ENCODE measurements at places on chromosomes 6 and 20.

- DNase-seq = no peak
These were observed 7.1 kb downstream of the RRBP1 start for GRCh38 chr20:17674722-17675518.

GRCh38 chr6:165118736-165119135, 190.7 kb downstream of the C6orf118 start:
- DNase-seq = no peak

DNA sequence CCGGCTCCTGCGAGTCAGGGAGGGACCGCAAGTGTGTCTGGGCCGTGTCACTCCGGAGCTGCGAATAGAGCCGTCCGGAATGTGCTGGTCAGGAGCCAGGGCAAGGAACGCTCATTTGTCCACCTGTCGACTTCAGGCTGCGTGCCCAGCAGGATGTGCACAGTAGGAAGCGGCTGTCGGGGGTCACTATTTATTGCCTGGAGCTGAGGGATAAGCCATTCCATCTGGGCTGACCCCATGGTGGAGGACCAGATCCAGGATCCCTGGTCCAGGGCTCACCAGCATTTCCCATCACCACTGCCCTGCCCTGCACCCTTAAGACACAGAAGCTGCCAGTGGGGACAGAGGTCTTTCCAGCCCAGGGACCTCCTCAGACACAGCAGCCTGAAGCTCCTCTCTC, 14.7 kb downstream of the NTSR1 start:
- no peak for DNase-seq

DNA sequence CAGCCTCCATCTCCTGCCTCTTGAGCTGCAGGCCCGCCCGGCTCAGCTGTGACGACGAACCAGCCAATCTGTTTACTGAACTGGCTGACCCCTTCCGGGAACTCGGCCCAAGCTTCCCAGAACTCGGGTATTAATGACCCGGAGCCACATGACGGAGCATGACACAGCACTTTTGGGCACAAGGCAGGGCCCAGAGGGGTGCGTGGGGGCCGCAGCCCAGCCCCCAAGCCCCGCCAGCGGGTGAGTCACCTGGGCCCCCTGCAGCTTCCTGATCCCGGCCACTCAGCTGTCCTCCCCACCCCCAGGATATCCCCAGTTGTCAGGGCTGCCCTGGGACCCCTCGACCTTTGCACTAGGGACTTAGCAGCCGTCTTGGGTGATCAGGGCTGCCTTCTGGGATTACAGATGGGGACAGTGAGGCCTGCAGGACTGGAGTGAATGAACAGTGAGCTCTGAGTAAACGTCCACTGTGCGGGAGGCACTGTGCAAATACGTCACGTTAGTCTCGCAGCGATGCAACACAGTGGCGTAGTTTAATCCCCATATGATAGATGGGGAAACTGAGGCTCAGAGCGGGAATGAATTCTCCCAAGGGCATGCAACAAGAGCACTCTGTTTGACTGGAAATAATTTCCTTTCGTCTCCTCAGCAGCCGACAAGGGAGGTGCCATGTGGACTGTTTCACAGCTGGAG, 102.1 kb downstream of the CEBPB start:
- DNase-seq = peak; percentile 27

GRCh38 chr6:86537292-86537861, 400.0 kb upstream of the HTR1E start:
- no peak for DNase-seq

DNA sequence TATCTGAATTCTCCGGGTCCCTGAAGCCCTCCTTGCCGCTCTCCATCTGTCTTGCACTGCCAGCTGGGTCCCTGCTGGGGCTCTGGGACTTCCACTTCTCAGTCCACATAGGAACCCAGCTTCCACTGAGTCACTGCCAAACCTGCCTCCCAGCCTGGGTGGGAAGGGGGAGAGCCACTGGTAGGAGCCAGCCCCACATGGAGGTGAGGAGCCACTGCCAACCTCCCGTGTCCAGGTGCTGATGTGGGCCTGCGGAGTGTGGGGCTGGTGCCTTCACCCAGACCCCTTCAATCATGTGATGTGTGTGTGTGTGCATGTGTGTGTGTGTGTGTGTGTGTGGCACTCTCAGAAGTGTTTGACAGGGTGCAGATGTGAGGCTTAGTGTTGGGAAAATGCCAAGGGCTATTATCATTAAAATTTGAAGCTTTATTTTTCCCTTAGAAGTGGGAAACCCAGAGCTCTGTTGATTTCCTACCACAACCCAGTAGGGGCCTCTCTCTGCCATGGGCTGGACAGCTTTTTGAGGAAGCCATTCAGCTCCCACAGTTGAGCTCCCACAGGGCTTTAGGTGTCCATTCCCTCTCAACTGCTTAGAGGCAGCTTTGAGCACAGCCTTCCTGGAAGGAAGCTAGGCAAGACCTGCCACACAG, 9.3 kb upstream of the SGK2 start:
- no peak for DNase-seq

DNA sequence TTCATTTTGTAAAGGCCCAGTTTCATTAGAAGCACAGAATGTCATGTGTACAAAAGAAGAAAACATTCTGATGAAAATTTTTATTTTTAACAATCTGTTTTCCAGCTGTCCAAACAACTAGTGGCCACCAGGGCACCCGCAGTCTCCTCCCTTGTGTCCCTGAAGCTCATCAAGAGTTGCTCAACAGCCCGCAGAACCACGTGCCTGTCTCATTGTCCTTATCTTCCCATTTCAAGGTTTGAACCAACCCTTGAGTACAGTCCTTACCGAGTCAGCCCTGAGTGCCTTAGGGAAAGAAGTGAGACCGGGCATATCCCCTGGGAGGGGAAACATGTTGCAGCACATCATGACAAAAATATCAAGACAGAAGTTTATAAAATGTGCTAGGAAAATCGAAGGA, 15.9 kb upstream of the ZNF133 start:
- no peak for DNase-seq

DNA sequence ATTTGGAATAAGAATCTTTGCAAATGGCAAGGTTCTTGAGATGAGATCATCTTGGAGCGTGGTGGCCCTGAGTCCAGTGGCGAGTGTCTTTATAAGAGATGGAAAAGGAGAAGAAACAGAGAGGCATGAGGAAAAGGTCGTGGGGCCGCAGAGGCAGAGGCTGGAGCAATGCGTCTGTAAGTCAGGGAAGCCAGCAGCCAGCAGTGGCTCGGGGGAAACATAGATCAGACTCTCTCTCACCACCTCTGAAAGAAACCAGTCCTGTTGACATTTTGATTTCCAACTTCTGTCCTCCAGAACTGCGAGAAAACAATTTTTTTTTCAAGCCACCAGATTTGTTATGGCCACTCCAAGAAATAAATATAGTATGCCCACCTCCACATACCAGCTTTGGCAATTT, 226.6 kb downstream of the TFAP2C start:
- no peak for DNase-seq

- no peak for DNase-seq
These were observed 51.7 kb downstream of the SLC22A23 start for GRCh38 chr6:3405182-3405518.

- DNase-seq = no peak
These were observed 120.5 kb upstream of the CHD6 start for GRCh38 chr20:41738604-41739206.

DNA sequence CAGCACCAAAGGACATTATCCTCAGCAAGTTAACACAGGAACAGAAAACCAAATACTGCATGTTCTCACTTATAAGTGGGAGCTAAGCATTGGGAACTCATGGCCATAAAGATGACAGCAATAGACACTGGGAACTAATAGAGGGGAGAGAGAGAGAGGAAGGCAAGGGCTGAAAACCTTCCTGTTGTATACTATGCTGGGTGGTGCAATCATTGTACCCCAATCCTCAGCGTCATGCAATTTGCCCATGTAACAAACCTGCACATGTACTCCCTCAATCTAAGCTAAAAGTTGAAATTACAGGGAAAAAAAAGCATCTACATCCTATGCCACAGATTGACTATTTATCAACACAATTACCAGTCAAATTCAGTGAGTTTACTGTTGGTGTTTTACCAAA, 20.0 kb upstream of the VNN1 start:
- DNase-seq = no peak

GRCh38 chr6:14917109-14917910, 328.6 kb upstream of the JARID2 start:
- no peak for DNase-seq

- DNase-seq = no peak
These were observed 346.3 kb upstream of the DEFB115 start for GRCh38 chr20:30910937-30911725.

DNA sequence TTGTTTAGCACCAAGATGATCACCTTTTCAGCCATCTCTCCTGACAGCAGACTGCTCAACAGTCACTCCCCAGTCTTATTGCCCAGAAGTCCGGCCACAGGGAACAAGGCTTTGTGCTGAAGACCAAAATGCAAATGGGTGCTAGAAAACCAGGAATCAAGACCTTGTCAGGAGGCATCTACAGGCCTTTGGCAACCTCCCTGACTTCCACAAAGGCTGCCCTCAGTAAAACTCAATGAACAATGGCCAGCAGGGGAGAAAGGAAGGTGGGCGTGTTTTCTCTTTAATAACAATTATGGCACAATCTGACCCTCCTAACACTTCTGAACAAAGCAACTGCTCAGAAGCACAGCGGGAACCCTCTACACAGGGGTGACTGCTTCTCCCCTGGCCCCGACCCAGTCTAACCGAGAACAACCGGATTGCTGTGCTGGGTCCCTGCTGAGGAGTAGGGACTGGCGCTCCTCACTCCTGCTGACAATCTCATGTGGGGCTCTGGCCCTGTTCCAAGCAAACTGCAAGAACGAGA, 41.6 kb downstream of the PLCG1 start:
- no peak for DNase-seq

DNA sequence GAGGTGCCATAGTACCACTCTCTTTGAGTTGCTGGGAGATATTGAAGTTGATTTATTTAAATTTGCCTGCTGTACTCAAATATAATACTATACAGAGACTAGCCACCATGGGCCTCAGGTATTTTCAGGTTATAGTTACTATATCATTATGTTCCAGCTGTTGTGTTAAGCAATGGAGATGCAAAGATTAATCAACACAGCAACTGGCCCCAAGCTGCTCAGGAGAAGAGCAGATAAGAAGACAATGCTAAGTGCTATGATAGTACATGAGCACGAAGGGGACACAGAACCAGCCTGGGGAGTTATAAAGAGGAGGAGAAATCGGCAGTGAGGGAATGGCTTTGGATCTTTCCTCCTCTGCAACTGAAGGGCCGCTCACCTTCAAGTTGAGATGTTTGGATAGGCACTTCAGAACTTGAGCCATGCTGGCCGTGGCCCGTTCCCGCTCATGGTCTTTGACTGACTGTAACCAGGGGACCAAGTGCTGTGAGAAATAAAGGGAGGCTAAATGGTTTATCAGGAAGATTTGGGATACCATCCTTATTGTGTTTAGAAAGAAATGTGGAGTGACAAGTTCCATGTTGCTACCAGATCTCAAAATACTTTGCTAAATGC, 24.3 kb upstream of the RPN2 start:
- no peak for DNase-seq

DNA sequence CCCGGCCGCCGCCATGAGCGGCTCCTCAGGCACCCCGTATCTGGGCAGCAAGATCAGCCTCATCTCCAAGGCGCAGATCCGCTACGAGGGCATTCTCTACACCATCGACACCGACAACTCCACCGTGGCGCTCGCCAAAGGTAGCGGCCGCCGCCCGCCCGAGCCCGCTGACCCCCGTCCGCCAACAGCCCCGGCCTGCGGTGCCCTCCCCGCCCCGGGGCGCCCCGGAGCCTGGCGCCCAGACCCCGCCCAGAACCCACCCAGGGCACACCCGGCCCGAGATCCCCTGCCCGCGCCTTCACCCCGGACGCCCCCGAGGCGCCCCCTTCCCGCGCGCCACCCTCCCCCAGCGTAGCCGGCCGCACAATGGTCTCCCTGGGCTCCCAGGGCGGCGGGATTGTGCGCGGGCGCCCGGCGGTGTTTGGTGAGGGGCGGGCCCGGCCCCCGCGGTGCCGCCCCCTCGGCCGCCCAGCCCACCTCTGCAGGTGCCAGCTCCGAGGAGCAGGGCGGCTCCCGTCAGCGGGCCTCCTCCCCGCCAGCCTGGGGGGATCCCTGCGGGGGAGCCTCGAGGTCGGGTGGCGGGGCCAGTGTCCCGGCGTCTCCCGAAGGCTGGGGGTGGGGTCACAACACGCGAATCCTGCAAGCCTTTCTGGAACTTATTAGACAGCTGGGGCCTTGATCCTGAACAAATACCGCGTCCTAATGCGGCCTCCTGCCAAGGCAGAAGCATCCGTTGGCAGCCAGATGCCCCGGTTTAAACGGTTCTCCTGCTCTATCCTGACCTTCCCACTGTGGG, 577 bp downstream of the LSM14B start:
- no peak for DNase-seq

GRCh38 chr6:6611486-6611885, 23.0 kb downstream of the LY86 start:
- DNase-seq = no peak

GRCh38 chr20:62287759-62288534, 14.8 kb upstream of the ADRM1 start:
- DNase-seq = no peak

GRCh38 chr6:167044696-167045095, 45.5 kb downstream of the CEP43 start:
- DNase-seq = no peak

GRCh38 chr6:2988094-2988425, 11.6 kb upstream of the NQO2 start:
- DNase-seq = no peak

GRCh38 chr6:35945650-35946025, 24.7 kb upstream of the SRPK1 start:
- no peak for DNase-seq

- DNase-seq = no peak
These were observed 40.2 kb upstream of the SLC22A1 start for GRCh38 chr6:160081398-160081797.

DNA sequence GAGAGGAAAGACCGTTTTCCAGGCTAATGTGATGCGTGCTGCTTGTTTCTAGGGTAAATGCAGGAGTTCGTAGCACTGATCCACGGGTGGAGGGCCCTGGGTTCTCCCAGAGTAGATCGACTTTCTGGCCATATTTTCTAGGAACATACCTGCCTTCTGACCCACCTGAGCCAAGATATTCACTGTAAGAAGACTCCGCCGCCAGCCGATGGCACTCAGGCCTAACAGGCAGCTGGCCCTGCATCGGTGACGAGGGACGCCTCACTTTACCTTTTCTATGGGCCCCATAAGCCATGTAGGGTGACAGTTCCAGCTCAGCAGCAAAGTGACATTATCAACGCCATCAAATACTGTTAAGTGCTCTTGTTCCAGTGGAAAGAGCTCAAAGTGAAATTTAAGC, 30.2 kb upstream of the FRMD1 start:
- no peak for DNase-seq

DNA sequence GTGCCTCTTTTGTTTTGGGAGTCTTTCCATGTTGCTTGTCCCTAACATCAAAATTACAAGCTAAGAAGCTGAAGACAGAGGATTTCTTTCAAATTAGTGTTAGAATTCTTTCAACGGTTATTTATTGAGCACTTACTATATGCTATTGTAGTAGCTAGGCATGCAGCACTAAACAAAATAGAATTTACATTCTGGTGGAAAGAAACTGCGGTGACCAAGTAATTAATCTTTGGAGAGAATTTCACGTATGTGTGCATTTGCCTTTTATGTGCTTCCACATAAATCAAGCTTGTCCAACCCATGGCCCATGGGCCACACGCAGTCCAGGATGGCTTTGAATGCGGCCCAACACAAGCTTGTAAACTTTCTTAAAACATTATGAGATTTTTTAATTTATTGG, 33.0 kb upstream of the DUSP22 start:
- no peak for DNase-seq

- DNase-seq = no peak
These were observed 11.9 kb upstream of the NSFL1C start for GRCh38 chr20:1478566-1478965.

All from esophagus squamous epithelium (tissue), 5 donors.